HS-27A (cell line): ENCODE measurements at places on chromosomes 11 and 22.

- DNase-seq = no peak
Measured at GRCh38 chr11:44310463-44311272, 729 bp upstream of the ALX4 start.

DNA sequence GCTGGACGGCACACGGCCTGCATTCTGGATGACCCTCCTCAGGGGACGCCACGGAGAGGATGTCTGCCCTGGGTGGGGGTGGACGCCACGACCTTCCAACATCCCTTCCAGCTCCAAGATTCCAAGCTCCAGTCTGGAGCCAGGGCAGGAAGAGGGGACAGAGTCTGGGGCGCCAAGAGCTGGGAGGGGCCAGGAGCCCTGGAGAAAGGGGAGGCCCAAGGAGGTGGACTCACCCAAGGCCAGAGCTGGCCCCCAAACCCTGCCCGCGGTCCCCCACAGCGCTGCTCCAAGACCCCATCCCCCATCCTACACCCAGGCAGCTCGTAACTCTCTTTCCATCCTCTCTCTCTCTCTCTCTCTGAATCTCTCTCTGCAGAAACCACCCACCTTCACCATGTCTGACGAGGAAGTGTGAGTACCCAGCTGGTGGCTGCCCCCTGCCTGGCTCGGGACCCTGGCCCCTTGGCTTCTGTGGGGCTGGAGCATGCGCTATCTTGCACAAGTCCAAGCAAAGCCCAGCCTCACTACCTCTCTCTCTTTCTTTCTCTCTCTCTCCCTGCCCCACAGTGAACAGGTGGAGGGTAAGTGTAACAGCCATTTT lies 3.1 kb downstream of the TNNT3 start:
- no peak for DNase-seq

GRCh38 chr11:70863186-70863585 lies 389.2 kb downstream of the SHANK2 start:
- DNase-seq = no peak

DNA sequence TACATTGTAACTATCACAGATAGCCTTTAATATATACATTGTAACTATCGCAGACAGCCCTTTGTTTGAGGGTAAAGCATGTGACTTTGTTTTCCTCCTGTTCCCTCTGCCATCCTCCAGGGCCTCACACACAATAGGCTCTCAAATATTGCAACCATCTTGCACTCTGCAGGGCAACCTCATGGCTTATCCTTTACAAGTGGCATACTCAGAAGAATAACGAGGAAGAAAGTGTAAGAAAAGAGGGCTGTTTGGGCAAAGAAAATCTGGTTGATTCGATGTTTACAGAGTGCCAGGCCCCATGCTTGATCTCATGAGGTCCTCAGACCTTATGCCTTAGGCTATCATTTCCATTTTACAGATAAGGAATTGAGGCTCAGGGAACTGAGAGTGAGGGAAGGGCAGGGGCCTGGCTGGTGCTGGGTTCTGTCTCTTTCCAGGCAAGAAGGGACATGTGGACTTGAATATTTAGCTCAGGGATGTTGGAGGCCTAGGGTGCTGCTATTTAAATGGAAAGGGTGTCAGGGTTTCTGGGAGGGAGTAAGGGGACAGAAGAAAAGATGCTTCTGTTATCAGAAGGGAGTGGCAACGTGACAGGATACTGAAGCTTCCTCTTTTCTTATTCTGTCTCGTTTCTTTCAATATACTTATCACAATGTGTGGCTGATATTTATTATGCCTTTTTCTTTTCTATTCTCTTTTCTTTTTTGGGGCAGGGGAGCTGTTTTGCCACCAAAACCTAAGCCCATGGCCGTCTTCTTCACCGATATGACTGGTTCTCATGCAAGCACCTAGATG lies 1.1 kb upstream of the SAMM50 start:
- no peak for DNase-seq

- no peak for DNase-seq
Measured at GRCh38 chr11:40401132-40401853, 1058.2 kb downstream of the LRRC4C start.

- DNase-seq = no peak
Measured at GRCh38 chr11:84800755-84801346, 826.3 kb downstream of the DLG2 start.

DNA sequence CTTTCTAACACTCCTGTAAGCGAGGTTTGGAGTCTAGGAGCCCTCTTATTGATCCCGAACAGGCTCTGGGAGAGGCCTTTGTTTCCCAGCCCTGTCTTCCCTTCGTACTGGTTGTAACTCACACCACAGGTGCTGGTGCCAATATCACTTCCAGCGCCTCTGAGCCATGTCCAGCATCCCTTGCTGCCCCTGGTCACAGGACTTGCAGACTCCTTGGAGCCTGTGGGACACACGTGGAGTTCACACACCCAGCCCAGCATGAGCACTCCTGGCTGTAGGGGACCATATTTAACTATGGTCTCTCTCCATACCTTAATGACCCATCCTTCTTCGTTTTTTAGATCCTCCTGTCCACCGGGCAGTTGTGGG lies 2.2 kb downstream of the ZBTB16 start:
- no peak for DNase-seq

- DNase-seq = peak; percentile 22
Measured at GRCh38 chr11:74570266-74571061, 21.9 kb upstream of the POLD3 start.

GRCh38 chr11:99952816-99953215 lies 734.3 kb upstream of the ARHGAP42 start:
- no peak for DNase-seq

DNA sequence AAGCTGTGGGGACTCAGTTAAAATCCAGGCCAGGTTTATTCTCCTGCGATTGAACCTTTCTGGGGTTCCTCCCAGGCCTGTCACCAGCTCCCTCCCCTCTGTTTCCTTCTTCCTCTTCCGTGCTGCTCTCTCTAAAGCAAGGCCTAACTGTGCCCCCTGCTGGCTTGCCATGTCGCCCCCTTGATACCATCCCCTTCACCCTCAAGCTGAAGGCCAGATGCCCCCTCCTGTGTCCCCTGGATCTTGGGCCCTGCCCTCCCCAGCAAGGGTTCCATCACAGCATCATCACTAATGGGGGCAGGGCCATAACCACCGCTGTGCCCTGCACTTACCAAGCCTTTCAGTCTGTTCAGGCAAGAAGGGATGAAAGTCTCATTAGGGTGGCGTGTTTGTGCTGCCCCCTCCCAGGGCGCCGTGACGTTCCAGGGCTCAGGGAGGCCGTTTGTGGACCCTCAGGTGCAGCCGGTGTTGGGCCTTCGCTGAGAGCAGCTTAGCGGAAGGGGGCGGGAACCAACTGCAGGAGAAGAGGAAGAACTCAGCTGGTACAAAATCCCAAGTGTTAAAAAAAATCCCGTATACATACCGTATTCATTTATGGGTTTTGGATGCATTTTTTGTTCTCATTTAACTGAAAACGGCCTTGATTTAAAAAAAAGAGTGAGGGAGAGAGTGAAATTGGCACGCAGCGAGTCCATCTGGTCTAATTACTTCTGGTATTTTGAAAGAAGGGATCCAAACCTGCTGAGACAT lies 69.9 kb downstream of the MPPED1 start:
- no peak for DNase-seq

DNA sequence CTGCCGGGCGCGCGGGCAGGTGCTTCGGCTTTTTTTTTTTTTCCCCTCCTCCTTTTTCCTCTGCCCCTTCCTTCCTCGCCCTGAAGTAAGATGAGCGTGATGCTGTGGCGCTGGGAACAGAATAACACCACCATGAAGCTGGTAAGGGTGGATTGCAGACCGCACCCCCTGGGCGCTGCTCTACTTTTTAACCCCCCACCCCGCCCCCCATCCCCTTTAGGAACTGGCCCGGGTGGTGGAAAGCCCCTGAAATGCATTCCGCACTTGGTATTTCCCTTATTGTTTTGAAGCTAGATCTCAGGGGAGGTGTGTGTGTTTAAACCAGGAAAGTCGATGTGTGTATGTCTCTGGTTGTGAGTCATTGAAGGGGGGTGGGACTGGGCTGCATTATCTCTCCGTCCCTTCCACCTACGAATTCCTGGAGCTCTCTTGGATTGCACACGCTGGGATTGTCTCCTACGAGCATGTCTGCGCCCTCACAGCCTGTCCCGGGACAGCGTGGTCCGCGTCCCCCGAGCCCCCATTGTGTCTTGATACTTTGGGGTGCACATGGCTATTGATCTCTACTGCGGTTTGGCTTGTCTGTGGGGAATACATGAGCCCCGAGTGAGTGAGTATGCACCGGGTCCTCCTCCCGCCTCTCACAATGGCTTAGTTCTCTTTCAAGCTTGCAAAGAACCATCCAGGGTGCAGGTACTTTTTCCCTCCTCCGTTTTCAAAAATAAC lies 64.9 kb downstream of the NAV2 start:
- DNase-seq = no peak

GRCh38 chr22:36329254-36330078 lies 58.3 kb downstream of the MYH9 start:
- peak; percentile 97 for DNase-seq

- DNase-seq = no peak
Measured at GRCh38 chr11:43619863-43620505, 60.6 kb upstream of the HSD17B12 start.

- peak; percentile 70 for DNase-seq
Measured at GRCh38 chr11:9905501-9905951, 241.6 kb downstream of the SWAP70 start.

- DNase-seq = no peak
Measured at GRCh38 chr11:28542561-28542960, 434.4 kb downstream of the METTL15 start.

DNA sequence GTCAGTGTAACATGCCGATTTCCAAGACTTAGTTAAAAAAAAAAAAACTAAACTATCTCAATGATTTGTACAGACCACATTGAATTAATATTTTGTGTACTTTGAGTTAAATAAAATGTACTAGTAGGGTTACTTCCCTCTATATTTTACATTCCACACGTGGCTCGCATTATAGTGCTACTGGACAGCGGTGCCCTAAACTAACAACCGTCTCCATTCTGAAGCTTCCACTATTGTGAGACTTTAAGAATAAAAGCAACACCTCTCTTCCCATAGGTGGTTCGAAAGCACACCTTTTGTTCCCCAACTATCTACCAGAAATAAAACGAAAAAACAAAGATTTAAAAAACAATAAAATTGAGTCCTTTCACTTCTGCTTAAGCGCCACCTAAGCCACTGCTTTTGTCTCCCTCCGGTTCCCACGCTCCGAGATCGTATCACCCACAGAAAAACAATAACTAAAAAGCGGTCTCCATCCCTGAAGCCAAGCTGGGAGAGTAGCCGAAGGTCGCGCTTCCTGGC lies 380 bp upstream of the TTC17 start:
- no peak for DNase-seq

DNA sequence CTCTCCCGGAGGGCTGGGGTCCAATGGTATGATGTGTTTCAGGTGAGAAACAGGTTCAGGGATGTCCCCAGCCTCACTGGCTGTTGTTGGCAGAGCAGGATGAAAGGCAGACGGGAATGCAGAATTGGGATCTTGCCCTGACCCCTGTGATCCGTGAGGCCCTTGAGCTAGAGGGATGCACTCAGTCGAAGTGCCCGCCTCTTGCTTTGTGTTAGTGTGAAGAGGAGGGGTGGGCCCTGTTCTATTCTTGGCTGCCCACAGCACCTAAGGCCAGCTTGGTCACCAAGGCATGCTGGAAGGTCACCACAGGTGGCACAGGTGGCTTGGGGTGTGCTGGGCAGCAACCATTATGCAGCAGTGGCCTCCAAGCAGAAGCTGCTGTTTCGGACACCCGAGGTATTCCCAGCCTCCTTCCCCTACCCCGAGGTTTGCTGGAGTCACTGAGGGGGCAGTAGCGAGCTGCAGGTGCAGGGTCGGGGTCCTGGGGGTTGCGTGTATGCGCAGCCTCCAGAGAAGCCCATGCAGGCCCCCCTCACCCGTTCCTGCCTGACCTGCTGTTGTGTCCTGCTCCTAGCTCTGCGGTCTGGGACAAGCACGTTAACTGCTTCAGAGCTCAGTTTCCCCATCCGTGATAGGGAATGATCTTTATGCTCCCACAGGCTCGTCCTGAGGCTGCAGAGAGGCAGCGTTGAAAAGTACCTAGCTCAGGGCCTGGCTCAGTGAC lies 13.0 kb downstream of the LRP5 start:
- no peak for DNase-seq

- DNase-seq = no peak
Measured at GRCh38 chr11:44920451-44920850, 30.2 kb downstream of the TP53I11 start.

- DNase-seq = no peak
Measured at GRCh38 chr11:120241277-120241676, 1.3 kb downstream of the POU2F3 start.

- no peak for DNase-seq
Measured at GRCh38 chr11:27183672-27184457, 143.2 kb downstream of the BBOX1 start.

DNA sequence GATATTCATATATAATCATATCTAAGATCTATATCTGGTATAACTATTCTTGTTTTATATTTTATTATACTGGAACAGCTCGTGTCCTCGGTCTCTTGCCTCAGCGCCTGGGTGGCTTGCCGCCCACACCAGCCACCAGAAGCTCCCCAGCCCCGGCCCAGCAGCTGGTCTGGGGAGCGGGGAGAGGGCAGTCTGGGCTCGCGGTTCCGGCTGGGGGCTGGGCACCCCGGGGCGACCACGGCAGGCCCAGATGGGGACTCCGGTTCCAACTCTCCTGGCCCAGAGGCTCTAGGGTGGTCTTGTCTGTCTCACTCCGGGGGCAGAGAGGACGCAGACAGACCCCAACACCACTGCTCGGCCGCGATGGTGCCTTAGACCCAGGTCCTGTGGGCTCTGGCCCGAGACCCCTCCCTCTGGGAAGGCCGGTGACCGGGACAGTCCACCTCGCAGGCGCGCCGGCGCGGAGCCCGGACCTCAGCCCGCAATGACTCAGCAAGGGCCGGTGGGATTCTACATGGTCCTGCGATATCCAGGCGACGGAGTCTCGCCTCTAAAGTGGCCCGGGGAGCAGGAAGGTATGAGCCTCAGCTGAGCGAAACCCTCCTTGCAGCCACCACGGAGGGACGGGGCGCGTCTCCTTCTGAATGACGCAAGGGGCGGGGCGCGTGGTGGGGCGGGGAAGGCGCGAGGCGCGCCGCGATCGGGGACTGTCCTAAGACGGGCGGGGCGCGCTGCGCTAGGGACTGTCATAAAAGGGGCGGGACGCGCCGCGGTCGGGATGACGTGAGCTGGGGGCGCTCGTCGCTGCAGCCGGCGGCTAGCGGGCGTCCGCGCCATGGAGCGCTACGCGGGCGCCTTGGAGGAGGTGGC lies at the start of gene DGCR6:
Gene DGCR6, plus strand, starts transcription at position 781 of the 870 bp plus-strand sequence. Its CDS starts 55 bp downstream, at position 836.
- DNase-seq = no peak

GRCh38 chr11:120335556-120335907 lies 681 bp upstream of the ARHGEF12 start:
- no peak for DNase-seq

DNA sequence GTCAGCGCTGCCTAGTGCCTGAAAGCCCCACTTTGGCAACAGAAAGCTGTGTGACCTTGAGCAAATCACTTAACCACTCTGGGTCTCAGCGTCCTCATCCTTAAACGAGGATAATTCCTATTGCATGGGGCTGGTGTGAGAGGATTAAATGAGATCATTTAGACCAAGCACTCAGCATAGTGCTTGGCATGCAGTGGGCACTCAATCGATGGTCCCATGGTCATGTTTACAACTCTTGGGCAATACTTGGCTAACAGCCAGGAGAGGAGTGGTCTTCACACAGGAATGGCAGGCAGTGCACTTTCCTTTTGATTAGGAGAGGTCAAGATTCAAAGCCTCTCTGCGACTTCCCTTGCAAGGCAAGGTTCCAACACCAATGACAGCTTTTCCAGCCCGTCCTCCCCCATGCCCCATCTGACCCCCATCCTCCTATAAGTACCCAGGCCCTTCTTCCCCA lies 14.1 kb downstream of the TNKS1BP1 start:
- DNase-seq = no peak

GRCh38 chr22:20135265-20135664 lies 3.7 kb downstream of the ZDHHC8 start:
- no peak for DNase-seq
